ENCODE measurements at places on chromosomes 16 and 17.
A peak's percentile ranks its signal among the peaks of the same experiment; 100 is the strongest.

DNA sequence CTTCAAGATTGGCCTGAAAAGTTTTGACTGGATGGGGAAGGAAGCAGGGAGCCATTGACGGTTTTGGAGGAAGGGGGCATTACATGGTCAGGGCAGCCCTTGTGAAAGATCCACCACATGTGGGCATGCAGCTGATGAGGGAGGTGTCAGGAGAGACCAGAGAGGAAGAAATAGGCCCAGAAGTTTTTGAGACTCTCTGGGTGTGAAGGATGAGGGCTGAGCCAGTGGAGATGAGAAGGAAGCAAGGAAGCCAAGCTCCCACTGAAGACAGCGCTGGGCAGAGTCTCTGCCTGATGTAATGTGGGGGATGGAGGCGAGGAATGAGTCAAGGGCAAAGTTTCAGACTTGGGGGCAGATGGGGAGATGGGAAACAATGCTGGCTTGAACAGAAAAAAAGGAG is 530 bp downstream of the CCL17 start:
- no peak for DNase-seq

DNA sequence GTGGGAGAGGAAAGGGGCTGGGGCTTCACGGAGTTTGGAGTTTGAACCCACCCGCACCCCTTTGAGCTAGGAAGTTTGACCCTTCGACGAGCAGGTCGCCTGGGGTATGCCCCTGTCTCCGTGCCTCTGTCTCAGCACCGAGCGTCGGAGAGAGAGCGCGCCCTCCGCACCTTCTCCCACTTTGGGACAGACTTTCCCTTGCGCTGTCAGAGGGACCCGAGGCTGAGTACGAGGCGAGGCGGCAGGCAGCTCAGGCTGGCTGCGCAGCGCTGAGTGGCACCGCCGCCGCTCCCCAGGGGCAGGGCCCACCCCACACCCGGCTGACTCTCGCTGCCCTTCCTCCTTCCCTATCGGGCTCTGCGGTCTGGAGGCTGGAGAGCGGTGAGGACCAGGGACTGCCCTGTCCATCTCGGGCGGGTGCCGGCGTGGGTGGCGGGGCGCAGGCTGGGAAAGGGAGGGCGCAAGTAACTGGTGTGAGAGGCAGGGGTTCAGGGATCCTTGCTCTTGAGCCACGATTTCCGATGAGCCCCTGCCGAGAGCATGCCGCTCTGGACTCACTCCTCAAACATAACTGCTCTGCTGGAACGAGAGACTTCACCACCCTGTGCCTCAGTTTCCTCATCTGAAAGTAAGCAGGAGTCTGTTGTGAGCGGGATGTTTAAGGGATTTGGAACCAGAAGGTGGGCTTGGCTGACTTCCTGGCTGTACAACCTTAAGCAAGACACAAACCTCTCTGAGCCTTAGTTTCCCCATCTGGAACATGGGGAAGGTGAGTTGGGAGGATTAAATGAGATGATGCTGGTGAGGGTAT is 981 bp downstream of the BEAN1 start:
- DNase-seq, result no peak

- DNase-seq, result no peak
Measured at GRCh38 chr17:78237401-78238012, 6.1 kb downstream of the TMEM235 start.

- DNase-seq, result no peak
Measured at GRCh38 chr17:11928436-11928835, 68.8 kb downstream of the ZNF18 start.

- no peak for DNase-seq
Measured at GRCh38 chr17:50916708-50917417, 50.7 kb upstream of the TOB1 start.

DNA sequence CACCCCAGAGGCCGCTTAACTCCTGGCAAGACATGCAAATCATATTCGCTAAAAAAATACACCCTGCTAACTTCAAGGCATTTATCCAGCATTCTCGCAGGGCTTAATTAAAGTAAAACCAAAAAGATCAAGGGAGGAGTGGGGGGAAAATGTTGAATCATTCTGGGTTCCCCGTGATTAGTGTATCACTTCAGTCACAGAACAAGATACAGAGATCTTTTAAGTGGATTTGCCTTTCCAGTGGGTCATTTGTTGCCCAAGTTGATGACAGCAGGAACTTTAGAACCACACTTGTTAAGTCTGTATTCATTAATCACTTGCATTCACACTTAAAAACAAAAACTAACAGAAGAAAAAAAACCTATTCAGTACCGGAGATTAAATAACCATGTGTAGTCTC is 17.3 kb downstream of the CRYBA1 start:
- DNase-seq, result no peak

DNA sequence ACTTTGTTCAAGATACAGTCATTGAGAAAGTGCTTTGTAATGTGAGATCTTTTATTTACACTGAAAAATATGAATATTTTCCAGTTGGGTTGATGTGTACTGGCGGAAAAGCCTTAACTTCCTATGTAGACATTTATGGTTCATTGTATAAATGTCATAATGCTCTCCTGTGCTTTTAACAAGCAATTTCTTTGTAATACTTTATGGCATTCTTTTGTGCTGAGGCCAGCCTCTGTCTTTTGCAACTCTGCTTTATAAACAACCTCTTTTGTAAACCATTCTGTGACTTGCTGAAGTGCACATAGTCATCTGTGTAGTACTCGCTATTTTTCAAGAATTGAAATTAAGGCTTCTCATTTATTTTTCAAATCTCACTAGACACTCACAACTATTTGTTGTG is 291.2 kb downstream of the CDH11 start:
- DNase-seq, result no peak

- DNase-seq, result no peak
Measured at GRCh38 chr16:87927195-87927562, 9.2 kb downstream of the CA5A start.

GRCh38 chr17:31467502-31468256 is 76.2 kb downstream of the RAB11FIP4 start:
- DNase-seq, result no peak

DNA sequence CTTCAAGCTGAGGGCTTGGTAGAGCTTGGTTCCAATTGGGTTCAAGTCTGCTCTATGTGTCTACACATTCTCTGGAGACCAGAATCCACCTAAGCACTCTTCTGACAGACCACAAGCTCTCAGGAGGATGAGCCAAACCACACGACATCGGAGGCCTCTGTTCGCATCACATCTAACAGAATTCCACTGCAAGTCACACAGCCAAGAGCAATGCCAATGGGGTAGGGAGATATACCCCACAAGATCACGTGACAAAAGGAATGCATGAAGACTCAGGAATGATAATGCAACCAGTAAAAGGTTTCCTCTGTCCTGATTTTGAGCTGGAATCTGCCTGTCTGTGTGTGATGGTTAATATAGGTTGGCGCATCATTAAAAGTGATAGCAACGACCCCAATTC is 46.6 kb upstream of the RPL38 start:
- no peak for DNase-seq

- peak; percentile 59 for DNase-seq
Measured at GRCh38 chr17:55870044-55870443, 119.2 kb downstream of the PCTP start.

DNA sequence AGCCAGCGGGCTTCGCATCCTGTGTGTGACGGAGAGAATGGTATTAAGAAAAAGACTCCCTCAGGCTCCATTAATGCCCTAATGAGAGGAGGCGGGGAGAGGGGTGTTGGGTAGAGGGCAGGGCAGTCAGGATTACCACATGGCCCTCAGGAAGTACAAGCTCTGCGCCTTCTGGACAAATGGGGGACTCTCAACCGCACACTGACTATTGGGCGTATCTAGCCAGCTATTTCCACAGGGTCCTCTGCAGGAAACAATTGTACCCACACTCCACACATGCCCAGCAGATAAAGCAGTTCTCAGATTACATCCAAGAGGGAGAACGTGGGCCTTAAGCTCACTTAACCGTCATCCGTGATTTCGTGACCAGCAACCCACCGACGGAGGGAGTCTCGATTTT is 14.7 kb downstream of the NXN start:
- DNase-seq, result no peak

DNA sequence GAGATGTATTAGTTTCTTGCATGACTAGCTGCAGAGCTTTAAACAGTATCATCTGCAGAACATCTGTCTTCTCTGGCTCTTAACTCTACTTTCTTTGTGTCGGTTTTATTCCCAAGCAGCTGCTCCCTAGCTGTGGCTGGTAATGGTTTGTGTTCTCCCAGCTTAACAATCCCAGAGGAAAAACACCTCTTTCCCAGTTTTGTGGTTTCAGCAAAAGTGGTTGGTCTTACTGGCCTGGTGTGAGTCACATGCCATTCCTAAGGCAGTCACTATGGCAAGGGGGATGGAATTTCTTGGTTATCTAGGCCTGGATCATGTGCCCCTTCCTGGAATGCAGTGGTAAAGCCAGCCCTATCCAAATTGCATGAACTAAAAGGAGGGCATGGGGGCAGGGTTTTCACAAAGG is 27.5 kb downstream of the OMG start:
- DNase-seq, result peak; percentile 65

GRCh38 chr16:57536306-57537193 is at the start of gene CCDC102A:
CCDC102A (minus strand) TSS chr16:57536571; CDS start chr16:57529177, 7,394 bp downstream.
- no peak for DNase-seq

DNA sequence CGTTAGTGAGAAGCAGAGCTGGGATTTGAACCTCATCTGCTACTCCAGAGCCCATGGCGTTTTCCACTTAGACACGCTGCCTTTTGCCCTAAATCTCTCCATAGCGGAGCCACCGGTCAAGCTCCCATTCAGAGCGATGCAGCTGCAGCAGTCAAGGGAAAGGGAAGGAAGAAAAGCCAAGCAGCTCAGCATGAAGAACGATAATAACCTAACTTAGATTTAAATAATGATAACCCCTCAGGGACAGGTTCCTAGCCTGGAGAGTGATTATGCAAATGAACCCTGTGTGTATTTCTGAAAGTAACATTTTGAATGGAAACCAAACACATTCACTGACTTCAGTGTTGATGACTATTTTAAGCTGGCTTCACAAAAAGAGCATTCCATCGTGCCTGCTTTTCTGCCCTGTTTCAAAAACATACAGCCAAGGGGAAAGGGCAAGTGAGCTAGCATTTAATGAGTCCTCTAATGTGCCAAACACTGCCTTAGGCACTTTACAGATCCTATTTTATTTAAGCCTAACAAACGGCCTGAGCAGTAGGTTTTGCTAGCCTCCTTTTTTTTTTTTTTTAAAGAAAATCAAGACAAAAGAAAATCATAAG is 798.3 kb downstream of the CDH8 start:
- DNase-seq, result no peak

GRCh38 chr16:78535098-78535497 is 435.6 kb downstream of the WWOX start:
- DNase-seq, result no peak

DNA sequence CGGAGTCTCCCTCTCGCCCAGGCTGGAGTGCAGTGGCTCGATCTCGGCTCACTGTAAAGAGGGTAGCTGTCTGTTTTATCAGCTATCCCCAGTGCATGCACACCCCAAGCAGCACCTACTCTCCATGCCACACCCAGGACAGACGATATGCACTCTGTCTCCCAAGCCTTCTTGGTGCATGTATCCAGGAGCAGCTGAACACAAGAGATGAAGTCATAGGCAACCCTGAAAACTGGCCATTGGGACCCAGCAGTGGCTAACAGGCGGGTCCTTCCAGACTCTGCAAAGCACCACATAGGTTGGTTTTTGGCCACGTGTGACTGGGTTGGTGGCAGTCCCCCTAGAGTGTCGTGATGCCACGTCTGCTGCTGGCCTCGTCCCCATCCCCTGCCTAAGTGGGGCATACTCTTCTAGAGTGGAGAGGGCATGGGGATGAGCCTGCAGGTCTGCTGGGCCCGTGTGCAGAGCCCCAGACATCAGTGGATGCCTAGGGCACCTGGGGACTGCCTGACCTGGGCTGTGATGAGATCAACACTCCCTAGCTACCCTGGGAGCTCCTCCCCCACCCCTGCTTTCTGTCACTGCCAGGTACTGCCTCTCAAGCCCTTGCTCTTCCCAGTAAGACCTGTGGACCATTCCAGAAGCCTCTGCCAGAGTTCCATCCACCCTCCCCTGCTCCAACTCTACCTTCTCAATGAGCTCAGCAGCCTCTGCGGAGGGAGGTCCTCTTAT is 9.3 kb downstream of the PDE6G start:
- no peak for DNase-seq

GRCh38 chr16:21103941-21104860 is 46.4 kb downstream of the DNAH3 start:
- no peak for DNase-seq

GRCh38 chr16:86450691-86451090 is 59.6 kb upstream of the FOXF1 start:
- DNase-seq, result no peak

GRCh38 chr17:78797213-78797612 is 15.1 kb upstream of the CYTH1 start:
- DNase-seq, result no peak

DNA sequence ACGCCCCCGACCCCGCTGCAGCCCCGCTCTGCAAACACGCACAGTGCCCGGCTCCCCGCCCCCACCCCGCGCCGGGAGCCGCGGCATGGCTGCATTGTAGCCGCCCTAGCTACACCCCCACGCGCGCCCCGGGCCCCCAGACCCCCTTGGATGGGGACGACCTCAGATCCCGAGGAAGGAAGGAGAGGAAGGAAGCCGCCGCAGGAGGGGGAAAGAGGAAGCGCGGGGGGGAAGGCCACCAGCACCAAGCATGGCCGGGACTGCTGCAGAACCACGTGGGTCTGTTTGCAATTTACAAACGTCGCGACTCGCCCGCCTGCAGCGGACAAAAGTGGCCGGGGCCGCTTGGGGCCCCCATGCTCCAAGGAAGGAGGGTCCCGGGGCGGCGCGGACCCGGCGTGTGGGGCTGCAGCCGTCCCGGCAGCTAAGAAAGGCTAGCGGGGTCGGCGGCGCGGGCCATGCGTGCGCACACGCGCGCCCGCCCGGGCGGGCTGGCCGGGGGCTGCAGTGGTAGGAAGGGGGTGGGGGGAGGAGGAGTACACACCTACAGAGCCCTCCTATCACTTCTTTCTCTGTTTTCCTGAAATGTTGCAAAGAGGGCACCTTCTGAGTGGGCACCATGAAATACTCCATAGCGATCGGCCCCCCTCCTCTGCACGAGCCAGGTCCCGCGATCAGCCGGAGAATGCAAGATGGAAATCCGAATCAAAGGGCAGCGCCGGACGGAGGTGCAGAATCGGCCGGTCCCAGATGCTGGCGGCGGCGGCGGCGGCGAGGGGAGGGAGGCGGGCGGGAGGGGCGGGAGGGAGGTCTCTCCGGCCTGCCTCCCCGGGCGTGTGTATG is 488 bp downstream of the TFAP4 start:
- DNase-seq, result no peak

DNA sequence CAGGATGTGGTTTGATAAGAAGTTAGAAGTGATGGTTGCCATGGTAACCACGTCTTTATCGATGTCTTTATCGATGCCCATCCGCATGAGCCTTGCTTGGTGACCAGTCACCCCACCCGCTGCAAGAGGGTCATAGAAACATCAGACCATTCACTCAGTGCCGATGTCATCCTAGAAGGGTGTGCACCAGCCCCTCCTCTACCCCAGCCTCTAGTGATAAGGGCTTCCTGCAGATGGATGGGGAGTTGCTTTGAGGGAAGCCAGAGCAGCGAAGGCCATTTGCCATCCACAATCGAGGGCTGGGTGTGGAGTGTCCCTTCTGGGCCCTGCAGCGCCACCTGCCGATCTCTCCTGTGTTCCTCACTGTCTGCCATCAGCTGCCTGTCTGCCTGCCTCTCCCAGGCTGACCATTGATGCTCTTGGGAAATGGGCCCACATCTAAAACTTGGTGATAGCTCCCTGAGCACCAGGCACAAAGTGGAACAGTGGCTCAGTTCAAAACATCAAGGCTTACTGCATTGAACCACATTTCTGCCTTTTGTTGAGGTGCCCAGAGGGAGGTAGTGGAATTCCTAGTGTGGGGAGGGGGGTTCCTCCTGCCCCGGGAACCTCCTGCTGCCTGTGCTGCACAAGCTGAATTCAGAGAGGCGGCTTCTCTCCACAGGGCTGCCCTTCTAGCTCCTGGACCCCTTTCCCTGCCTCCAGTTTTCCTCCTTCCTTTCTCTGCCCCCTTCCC is 8.9 kb downstream of the CALB2 start:
- peak; percentile 63 for DNase-seq
